ENCODE measurements at places on chromosomes 5 and 9.

- no peak for DNase-seq
Observed at GRCh38 chr9:121837113-121837961, 185.9 kb downstream of the DAB2IP start.

DNA sequence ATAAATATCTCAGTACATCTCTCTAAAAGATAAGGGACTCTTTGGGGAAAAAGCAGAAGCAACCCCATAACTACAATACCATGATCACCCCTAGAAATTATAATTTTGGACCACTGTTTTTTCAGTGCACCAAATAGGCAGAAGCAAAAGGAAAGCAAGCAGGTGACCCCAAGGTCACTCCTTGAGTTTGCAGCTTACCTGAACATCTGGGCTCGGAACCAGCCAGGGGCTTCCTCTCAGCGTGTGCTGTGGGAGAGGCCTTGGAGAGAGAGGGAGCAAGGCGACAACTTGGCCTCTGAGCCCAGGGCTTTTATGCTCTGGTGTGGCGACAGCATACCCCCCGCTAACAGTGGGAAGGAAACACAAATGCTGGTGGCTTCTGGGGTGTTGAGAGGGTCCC lies 16.8 kb downstream of the BNIP1 start:
- DNase-seq, result no peak

- DNase-seq, result no peak
Observed at GRCh38 chr5:155750571-155750970, 576.4 kb upstream of the SGCD start.

DNA sequence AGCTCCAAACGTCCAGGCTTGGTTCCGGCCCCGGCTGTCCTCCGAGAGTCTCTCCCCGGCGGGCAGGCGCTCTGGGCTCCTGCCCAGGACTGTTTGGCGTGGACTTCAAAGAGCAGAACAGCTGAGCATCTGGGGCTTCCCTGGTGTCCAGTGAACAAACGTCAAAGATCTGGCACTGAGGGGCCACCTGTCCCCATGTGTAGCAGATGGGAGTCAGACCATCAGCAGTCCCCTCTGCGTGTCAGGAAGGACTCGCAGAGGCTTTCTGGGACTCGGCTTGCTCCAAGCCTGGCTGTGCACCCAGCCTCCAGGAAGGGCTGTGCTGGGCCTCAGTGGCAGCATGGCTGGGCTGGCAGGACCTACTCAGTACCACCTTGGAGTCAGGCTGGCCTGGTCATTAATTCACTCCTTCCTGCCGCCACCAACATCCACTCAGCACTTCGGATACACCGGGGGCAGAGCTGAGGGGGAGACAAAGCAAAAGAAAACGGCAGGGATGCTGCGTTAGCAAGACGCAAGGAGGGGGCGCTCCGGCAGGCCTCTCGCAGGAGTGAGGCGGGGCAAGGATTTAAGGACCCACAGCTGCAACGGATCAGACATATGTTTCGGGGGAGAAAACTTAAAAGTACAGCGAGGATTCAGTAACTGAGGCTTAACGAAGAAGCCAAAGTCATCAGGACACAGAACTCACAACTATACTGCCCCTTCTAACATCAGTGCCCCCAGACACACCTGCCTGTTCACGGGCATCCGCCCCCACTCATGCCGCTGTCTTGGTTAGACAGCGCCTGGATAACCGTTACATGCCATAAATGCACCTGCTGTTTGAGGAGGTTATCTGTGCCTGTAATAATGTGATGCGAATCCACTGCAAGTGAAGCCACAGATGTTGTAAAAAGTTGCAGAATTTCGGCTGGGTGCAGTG lies 164.5 kb upstream of the PHYKPL start:
- DNase-seq, result no peak

- no peak for DNase-seq
Observed at GRCh38 chr5:38615042-38615441, 58.6 kb upstream of the LIFR start.

- no peak for DNase-seq
Observed at GRCh38 chr5:64509828-64510227, 4.0 kb downstream of the RGS7BP start.

DNA sequence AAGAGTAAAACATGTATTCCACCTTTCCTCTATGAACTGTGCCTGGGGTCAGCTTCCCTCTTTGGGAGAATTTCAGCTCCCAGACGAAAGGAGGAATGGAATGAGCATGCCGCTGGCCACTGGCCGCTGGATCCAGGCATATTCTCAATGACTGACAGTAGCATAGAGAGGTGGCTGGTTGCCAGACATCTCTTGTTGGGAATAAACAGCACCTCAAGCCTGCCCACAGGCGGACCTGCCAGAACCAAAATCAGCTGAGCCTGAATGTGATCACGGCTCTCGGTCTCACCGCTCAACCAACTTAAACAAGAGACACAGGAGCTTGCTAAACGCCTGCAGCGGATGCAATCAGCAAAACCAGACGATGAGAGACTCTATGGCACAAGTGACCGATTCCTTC lies 20.6 kb downstream of the TBC1D9B start:
- DNase-seq, result no peak

- DNase-seq, result no peak
Observed at GRCh38 chr9:96751815-96752214, 26.1 kb downstream of the ZNF510 start.

DNA sequence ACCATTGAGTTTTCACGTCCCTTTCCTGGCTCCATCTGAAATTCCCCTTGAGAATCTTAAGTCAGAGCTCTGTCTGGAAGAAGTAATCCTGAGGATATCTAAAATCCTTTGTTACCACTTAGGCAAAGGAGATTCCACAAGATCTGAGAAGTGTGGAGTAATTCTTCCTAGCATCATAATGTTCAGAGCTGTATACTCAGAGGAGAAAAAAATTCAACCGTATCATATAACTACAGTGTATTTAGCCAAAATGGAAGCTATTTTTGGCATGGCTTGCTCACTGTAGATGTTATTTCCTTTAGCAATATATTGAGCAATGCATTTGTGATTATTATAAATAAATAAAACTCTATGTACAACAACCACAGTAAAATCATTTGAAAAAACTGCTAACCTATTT lies 1858.4 kb downstream of the EFNA5 start:
- DNase-seq, result no peak

DNA sequence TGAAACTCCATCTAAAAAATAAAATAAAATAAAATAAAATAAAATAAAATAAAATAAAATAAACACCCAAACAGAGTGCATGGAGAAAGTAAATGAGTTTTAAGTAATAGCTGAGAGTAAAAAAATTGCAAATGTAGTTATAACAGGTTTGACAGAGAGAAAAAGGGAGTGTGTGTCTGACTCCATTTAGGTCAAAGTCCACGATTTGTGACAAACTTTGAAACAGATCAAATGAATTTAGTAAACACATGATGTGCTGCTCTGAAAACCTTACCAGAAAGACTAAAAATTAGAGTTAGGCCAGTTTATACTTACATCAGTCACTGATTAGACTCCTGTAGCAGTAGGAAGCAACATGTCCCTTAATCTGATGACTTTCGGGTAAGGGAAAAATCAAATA lies 346.6 kb downstream of the PARP8 start:
- no peak for DNase-seq

- no peak for DNase-seq
Observed at GRCh38 chr9:111282845-111283244, 47.2 kb downstream of the OR2K2 start.

- no peak for DNase-seq
Observed at GRCh38 chr5:153456354-153456753, 34.1 kb upstream of the GRIA1 start.

- DNase-seq, result no peak
Observed at GRCh38 chr5:6399980-6400910, 21.9 kb upstream of the MED10 start.

DNA sequence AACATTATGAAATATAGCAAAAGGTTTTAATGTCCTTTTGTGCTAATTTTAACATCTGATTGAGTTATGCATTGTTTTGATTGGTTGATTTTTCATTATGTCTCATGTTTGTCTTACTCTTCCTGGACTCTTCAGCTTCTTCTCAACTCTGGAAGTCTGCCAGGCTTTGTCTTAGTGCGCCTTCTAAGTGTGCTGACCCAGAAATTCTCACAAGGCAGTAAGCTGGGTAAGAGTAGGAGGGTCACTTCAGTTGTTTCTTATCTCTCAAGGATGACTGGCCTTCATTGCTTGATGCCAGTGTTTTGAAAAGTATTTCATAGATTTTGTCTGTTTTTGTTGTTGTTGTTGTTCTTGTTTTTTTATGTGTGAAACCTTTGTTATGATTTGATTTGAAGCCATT lies 59.2 kb downstream of the RIC1 start:
- DNase-seq, result no peak

DNA sequence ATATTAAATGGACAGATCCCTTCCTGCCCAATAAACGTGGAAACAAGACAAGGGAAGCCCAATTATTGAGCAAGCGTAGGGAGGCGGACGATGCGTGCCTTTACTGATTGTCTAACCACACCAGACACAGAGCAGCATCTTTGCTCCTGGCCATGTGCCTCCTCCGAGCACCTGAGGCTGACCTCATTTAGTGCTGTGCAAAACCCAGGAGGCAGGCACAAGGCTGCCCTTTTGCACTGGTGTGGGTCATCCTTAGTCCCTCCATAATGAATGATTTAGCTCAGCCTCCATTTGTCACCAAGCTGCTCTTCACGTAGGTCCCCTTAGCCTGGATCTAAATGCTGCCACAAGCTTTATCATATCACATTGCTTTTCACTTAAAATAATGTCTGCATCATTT lies 24.1 kb upstream of the CDH6 start:
- DNase-seq, result no peak

DNA sequence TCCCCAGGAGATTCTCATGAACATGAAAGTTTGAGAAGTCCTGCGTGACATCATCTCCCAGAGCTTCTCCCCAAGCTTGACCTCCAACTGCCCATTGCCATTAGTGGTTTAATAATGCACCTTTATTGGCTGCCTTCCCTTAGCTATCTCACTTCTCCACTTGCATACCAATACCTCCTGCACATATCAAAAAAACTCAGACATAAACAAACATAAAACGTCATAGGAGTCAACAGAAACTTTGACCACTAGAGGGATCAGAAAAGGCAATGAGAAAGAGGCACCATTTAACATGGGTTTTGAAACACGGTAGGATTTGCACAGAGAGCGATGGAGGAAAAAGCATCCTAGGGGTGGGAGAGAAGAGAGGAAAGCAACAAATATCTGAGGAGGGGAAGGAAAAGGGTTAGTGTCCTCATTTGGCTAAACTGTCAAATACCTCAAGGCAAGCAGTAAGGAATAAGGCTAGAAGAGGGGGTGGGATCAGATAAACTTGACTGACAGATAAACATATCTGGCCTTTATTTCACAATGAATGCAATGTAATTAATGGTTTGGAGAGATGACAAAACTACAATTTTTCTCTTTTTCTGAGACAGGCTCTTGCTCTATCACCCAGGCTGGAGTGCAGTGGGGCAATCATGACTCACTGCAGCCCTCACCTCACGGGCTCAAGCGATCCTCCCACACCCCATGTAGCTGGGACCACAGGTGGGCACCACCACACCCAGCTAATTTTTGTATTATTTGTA lies 27.0 kb downstream of the GNAQ start:
- no peak for DNase-seq

DNA sequence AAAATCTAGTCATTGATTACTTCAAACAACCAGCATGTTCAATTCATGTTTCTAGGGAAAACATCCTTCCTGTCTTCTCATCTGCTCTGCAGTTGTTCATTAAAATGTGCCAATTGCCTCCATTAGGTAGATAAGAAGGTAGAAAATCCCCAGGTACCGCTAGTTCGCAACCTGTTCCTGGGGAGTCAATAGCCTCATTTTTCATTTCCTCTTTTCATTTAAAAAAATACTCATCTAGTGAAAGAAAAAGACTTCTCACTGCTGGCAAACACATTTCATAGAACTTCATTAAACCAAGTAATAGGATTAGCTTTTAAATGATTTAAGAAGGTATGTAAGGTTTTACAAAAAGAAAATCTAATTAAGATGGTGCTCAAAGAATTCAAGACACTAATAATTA lies 113.3 kb downstream of the MARCHF11 start:
- no peak for DNase-seq

GRCh38 chr5:96671441-96671840 lies 9.3 kb downstream of the CAST start:
- no peak for DNase-seq

GRCh38 chr5:122311497-122311960 lies 508 bp upstream of the SNCAIP start:
- no peak for DNase-seq

DNA sequence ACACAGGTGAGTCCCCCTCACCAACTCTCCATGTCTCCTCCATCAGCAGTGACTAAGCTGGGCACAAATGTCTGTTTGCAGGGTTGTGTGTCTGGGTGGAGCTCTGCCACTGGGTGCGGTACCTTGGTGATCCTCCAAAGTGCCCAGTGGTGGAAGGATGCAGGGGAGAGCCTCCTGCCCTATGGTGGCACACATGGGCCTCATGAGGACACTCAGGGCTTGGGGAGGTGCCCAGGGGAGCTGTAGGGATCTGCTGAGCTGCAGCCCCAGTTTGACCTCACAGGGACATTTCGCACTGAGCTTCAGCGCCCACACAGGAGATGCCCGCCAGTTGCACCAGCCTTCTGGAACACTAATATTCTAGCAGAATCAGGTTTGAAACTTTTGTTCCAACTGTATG lies 29.5 kb downstream of the S1PR3 start:
- DNase-seq, result no peak

DNA sequence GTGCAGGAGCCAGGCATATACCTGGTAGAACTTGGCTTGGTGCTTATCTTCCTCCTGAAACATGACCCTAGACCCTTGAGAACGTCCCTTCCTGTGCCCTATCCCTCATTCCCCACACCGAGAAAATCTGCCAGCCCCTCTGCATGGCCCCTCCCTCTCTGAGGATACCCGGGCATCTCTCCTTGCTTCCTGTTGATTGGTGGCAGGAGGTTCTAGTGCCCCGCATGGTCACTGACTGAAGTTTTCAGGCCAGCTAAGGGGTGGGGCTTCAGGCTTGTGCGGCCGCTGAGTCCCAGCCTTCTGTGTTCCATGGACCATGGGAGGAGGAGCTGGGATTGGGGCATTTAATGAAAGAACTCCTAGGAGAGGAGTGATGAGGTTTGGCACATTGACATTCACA lies 22.8 kb downstream of the IGIP start:
- no peak for DNase-seq

DNA sequence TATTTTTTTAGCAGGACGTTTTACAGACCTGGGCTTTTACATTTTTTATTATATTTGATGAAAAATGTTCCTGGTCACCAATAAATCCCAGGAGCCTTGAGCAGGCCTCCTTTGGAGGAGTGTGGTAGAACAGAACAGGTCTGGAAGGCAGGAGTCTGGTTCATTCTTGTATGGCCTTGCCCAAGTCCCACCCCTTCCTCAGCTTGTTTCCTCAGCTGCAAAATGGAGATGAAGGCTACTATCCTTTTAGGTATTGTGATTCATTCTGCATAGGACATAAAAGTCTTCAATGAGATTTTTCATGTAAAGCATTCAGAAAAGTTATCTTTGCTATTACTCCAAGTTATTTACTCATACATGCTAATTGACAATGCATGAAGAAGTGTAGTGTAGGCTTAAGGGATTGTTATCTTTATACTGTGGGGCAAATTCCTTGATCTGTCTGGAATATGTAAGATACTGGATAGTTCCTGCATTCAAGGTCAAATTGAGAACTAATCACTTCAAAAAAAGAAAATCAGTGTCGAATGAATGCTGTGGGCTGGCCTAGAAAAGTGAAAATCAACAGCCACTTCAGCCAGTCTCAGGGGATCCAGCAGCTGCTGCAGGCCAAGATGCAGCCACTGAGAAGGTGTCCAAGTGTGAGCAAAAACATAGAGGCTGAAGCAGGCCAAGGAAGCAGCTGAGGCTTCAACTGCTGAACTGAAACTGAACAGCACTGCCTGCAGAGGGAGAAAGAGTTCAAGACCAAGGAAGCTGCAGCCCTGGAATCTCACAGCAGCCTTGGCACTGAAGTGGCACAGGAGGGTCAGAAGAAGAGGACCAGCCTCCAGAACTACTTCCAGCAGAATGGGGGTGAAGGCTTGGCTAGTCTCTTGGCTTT lies 15.5 kb upstream of the SLC36A3 start:
- DNase-seq, result no peak

Data from cortex of kidney (tissue), 1 donor.